A375 (cell line): ENCODE measurements at places on chromosomes 11 and 22. TPM values are rescaled to one million over a fixed set of nuclear protein-coding genes. Genes with fewer than 3 reads are reported as not detected.

CD3D gene
- not detected in 2 replicates for total RNA-seq

IFTAP gene
- 13.0 and 25.8 TPM in 2 replicates for total RNA-seq

RAB3IL1 gene
- 2.8 and 3.7 TPM in 2 replicates for total RNA-seq

KCNQ1OT1 gene
- 2.0 and 2.3 TPM in 2 replicates for total RNA-seq

CECR2 gene
- total RNA-seq, result 0.48 and 1.0 TPM in 2 replicates

HTR3A gene
- total RNA-seq, result not detected in 2 replicates

OR5M10 gene
- total RNA-seq, result not detected in 2 replicates

FCHSD2 gene
- total RNA-seq, result 4.9 and 5.5 TPM in 2 replicates

APOBEC3C gene
- 3.8 and 5.8 TPM in 2 replicates for total RNA-seq

MS4A6E gene
- not detected in 2 replicates for total RNA-seq

SCO2 gene
- total RNA-seq, result 3.2 and 7.3 TPM in 2 replicates

CDCA5 gene
- total RNA-seq, result 56.8 and 61.9 TPM in 2 replicates

SMIM38 gene
- total RNA-seq, result 0.30 and 0.66 TPM in 2 replicates

TRAPPC4 gene
- total RNA-seq, result 116 and 119 TPM in 2 replicates

IRAG1 gene
- 0.08 and 0.19 TPM in 2 replicates for total RNA-seq

GDPD4 gene
- 1.2 TPM in 1 of 2 replicates, not detected in the other for total RNA-seq

CSKMT gene
- total RNA-seq, result 19.2 and 33.6 TPM in 2 replicates

LRRC74B gene
- 0.05 TPM in 1 of 2 replicates, not detected in the other for total RNA-seq

DGAT2 gene
- total RNA-seq, result 3.9 and 7.3 TPM in 2 replicates

CDC42EP1 gene
- total RNA-seq, result 7.6 and 10.9 TPM in 2 replicates

RAB39A gene
- total RNA-seq, result 1.1 and 2.3 TPM in 2 replicates

SYT9 gene
- total RNA-seq, result not detected in 2 replicates

PRR5L gene
- 0.41 and 0.98 TPM in 2 replicates for total RNA-seq

DGCR6 gene
- total RNA-seq, result 0.16 and 1.0 TPM in 2 replicates

OR51I1 gene
- total RNA-seq, result 0.57 and 1.0 TPM in 2 replicates

TMEM191C gene
- total RNA-seq, result 0.53 and 1.8 TPM in 2 replicates

RIC3 gene
- total RNA-seq, result not detected in 2 replicates

SEC14L6 gene
- not detected in 2 replicates for total RNA-seq

MS4A7 gene
- not detected in 2 replicates for total RNA-seq

CARD18 gene
- total RNA-seq, result not detected in 2 replicates

APOL1 gene
- 1.4 and 1.9 TPM in 2 replicates for total RNA-seq

NRIP3 gene
- 2.6 and 3.1 TPM in 2 replicates for total RNA-seq

ANKK1 gene
- 0.26 and 0.27 TPM in 2 replicates for total RNA-seq

SCUBE1 gene
- not detected in 2 replicates for total RNA-seq

OR5P2 gene
- total RNA-seq, result not detected in 2 replicates

APOL5 gene
- total RNA-seq, result not detected in 2 replicates

DRD4 gene
- 0.19 TPM in 1 of 2 replicates, not detected in the other for total RNA-seq

OR51E1 gene
- not detected in 2 replicates for total RNA-seq
